ENCODE measurements at places on chromosomes 13 and 19.

DNA sequence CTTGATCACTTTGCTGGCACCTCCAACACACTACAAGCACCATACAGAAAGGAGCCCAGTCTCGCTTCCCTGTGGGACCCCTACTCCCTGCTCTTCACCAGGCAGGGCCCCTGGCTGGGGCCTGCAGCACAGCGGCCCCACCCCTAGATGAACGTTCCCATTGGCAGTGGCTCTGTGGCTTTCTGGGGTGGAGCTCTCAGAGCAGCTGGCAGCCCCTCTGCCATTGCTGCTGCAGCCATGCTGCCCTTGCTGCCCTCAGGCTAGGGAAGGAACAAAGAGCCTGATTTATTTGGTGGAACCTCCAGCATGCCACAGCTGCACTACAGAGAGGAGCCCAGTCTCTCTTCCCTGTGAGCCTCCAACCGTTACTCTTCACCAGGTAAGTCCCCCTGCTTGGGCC, 5.8 kb downstream of the SIGLEC6 start:
- DNase-seq = no peak

DNA sequence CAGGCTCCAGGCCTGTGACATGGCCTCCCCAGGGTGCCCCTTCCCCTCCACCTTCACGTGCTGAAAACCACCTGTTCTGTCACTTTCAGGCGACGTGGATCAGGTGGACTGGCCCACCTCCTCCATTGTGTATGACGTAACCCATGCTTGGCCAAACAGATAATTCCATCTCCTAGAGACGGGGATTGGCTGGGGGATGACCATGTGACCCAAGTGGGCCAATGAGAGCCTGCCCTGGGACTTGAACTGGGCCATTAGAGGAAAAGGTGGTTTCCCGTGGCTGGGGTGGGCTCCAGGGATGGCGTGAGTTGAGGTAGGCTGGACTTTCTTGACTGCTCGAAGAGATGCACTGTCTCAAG, 3.6 kb upstream of the ADAMTSL5 start:
- no peak for DNase-seq

- peak; percentile 10 for DNase-seq
Observed at GRCh38 chr13:42272115-42272803, at the start of gene AKAP11. TSS of gene AKAP11 (plus strand) at chr13:42272152. CDS start at chr13:42286349, 14,197 bp downstream.

DNA sequence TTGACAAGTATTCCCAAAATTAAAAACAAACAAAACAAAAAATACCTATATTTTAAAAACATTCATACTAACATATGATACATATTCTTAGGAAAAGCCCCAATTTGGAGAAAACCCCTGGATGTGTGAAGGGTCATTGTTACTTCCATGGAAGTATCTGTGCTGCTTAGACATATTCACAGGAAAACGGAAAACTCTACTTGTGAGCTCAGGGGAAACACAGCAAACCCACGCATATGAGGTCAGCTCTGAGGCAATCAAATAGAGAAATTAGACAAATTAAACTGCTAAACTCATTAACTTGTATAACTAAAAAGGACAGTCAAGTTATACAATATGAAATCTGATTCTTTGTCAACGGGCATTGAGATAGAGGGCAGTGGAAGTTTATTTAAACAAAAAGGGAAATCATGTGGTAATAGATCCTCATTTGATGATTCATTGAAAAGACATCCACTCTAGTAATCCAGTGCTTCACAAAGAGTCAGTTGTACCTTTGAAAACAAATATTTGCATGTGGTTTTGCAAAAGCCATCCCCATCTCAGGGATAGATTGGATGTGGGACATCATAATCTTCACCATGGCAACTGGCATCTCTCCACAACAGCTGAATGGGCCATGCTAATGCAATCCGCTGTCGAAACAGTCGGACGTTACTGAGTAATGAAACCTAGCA, 423.4 kb downstream of the ITGBL1 start:
- no peak for DNase-seq
